ENCODE measurements at places on chromosomes 12 and 14.

GRCh38 chr12:74071182-74071581, 466.5 kb upstream of the ATXN7L3B start:
- no peak for DNase-seq

DNA sequence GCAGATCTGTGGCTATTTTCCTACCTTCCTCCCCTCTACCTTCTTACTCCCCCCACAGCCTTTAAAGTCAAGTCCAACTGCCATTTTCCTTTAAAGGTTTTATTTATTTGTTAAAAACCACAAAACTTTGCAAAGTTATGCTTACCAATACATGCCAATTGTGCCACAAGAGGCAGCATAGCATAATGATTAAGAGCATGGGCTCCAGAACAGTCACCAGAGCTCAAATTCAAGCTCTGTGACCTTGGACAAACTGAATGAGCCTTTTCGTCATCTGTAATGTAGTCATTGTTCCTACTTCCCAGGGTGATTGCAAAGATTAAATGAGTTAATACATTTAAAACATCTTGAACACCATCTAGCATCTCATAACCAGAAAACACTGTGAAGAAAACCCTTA, 13.0 kb upstream of the FMNL3 start:
- DNase-seq: no peak

DNA sequence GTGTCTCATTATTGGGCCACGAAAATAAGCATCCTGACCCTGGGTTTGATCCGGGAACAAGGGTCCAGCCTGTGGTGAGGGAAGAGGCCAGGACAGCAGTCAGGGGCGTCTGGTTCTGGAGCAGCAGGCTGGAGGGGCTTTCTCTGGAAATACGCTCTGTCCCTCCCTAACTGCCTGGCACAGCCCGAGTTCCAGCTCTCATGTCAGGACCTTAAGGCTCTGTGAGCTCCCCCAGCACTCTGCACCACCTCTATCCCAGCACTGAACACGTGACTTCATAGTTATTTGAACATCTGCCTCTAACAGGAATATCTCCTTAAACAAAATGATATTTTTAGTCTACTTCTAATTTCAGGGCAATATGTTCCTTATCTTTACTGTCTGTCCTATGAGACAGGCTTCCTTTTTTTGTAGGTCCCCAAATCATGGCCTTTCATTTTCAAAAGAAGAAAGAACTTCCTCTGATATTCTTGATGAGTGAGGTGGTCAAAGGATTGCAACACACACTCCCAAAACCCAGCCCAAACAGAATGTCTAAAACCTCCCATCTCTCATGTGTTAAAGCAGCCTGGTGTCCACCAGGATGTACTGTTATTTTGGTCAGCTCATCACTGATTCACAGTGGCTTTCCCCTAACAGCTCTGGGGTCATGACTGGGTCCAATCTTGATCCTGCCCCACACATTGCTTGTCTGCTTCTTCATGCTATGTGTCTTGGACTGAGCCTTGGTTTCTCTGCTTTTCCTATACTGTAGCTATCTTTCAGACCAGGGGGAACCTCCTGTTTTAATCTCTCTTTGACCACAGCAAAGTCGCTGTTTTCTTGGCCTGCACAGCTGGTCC, 9.7 kb downstream of the AQP6 start:
- no peak for DNase-seq

- DNase-seq: no peak
Measured at GRCh38 chr14:23153851-23154796, 29.3 kb downstream of the SLC7A8 start.

DNA sequence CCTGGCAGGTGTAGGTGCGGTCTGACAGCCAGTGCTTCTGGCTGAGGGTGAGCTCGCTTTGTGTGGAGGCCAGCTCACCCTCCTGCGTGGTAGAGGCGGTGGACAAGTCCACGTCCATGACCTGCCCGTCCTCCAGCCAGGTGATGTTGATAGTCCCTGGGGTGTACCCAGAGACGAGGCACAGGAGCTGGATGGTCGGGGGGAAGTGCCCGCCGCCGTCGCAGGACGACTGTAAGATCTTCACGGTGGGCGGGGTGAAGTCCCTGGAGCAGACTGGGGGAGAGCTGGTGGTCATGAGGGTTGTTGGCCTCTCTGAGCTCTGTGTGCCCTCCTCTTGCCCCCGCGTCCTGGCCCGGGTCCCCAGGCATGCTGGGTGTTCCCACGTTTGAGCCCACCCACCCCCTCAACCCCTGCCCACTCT, 74.6 kb downstream of the TMEM121 start:
- no peak for DNase-seq

DNA sequence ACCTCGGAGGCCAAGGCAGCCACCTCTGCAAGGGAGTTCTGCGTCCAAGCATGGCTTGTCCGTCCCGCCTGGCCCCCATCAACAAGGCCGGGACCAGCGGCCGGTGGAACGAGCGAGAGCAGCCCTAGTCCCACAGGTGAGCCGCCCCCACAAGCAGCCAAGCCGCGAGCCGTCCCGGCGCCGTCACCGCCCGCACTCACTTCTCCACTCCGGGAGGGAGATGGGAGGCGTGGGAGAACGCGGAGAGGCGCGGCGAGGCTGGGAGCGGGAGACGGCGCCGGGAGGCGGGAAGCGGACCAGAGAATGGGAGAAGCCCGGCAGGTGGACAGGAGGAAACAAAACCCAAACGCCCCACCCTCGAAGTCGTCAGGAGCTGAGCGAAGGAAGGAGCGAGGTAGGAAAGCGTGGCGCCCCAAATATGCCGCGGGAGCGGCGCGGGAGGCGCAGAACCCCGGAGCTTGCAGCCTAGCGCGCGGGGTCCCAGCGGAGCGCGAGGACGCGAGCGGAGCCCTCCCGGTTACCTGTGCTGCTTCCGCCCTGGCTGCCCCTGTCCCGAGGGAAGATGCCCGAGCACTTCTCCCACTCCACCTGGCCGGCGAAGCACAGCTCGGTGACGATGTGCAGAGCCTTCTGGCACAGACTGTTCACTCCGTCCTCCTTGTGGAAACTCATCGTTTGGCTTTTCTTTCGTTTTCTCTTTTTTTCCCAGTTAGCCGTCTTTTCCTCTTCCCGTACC, 600 bp downstream of the SYT10 start:
- no peak for DNase-seq

DNA sequence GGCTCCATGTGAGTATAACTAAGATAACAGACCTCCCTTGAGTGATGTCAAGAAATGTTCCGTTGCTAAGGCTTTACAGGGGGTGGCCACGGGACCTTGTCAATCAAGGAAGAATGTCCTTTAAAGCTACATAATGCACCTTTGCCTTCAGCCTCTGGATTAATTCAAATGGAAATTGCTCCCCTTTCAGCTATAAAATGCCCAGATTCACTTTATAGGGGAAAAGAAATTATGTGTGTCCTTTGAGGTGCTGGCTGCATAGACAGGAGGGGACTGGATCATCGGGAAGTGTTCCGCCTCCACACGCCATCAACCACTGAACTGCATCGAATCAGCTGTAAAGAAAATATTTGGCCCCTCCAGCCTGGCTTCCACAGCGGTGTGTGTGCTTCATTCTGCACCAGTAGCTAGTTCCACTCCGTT, 415.4 kb downstream of the DPF3 start:
- DNase-seq: no peak

- no peak for DNase-seq
Measured at GRCh38 chr14:94960285-94961001, 190.5 kb upstream of the GSC start.

DNA sequence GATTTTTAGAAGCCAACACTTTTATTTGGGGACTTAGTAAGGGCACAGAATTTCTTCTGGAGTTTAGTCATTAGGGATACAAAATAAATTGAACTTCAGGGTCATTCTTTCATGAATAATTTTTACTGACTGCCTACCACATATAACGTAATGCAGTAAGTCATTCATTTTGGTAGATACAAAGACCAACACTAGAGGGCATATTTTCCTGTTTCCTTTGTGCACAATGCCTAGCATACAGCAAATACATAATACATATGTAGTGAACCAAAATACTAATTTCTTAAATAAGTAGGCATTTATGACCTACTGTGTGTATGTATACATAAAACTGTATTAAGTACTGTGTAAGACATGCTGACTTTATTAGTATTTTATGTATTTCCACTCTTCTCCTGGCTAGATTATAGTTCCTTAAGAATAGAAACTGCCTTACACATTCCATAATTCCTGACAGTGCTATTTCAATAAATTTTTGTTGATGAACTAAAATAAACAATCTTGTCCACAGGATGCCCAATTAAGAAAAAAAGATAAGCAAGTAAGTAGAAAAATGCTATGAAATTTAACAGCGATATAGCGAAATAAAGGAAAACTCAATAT, 47.9 kb downstream of the PPP1R12A start:
- DNase-seq: no peak

GRCh38 chr14:104398656-104399055, 180.9 kb upstream of the C14orf180 start:
- DNase-seq: no peak

DNA sequence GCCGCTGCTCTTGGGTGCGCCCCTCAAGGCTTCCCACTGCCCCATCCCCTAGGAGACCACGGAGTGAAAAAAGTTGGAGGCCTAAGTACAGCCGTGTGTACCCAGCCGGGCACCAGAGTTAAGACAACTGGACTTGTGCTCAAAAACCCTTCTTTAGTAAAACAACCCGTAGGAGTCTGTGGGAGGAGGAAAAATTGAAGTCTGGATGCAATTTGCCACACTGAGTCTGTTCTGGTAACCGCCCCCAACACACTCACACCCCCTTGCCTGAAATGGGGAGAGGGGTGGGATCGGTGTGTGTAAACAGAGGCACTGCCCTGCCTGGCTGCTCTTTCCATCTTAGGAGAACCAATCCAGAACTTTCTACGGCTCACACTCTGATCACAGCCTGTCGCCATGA, 41.7 kb downstream of the DPF3 start:
- no peak for DNase-seq

DNA sequence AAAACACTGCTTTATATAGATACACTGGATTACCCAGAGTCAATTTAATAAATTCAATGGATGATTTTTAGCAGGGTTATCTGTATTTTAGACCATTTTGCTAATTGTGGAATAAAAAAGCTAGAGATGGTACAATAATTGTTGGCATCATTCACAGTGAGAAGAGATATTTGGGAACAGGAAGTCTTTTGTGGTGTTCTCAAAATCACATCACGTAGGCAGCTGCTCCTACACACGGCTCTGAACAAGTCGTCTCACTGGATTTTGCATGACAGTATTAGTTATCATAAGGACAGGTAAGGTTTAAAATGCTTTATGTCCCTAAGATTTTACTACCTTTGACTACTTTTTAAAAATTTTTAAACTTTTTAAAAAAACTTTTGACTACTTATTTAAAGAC, 52.0 kb downstream of the PAPLN start:
- DNase-seq: no peak

DNA sequence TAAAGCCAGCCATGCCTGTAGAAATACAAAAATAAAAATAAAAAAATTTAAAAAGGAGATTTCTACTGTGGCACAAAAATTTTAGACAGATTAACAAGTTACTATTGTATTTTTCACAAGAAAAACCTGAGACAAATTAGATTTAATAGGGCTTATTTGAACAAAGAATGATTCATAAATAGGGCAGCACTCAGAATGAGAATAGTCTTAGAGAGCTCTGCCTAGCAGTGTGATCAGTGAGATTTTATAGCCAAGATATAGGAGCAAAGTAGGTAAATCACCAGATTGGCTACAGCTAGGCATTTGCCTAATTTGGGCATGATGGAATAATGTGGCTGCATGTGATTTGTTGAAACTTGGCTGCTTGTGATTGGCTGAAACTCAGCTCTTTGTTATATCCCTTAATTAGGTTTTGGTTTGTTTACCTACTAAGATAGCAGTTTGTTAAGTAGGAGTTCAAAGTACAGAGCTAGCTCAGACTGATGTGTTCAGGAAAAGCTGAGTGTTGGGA, 279.7 kb upstream of the TMTC1 start:
- DNase-seq: no peak

- no peak for DNase-seq
Measured at GRCh38 chr14:56995010-56995409, 184.7 kb upstream of the OTX2 start.

DNA sequence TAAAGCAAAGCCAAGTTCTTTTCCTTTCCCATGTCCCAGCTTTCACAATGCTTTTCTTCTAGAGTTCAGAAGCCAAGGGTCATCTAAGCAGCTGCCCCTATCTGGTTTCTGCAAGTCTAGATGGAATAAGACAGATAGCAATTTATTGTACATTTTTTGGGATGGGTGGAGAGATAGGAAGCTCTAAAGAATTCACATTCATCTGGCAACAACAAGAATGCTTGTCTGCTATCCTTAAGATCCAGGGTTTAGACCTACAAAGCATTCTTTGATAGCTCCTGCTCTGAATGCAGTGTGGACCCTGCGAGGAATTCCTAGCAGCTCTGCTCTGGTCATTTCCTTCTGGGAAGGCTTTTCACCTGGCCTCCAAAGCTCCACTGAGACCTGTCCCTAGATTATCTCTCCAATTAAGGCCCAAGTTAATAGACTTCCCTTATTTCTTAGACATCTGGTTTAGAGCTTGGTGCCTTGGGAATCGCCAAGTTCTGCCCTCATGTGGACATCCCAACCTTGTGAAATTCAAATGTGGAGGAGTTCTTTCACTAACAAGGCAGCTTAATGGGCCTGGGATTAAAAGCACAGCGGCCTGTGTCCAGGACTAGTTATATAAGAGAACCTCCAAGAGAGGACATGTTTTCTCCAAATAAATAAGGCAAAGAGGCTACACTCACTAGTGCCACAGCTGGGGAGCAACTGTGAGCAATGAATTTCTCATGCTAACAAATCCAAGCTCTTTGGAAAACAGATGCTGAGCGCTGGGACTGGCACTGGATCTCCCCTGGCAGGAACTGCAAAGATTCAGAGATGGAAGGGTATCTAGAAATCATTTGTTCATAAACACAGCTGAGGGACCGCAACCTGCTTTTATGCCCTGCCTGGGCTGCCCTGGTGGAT, 384.5 kb upstream of the DDHD1 start:
- DNase-seq: no peak
